ENCODE measurements at places on chromosomes 12 and 14. TPM values are rescaled to one million over a fixed set of nuclear protein-coding genes. Genes with fewer than 3 reads are reported as not detected.

DNA sequence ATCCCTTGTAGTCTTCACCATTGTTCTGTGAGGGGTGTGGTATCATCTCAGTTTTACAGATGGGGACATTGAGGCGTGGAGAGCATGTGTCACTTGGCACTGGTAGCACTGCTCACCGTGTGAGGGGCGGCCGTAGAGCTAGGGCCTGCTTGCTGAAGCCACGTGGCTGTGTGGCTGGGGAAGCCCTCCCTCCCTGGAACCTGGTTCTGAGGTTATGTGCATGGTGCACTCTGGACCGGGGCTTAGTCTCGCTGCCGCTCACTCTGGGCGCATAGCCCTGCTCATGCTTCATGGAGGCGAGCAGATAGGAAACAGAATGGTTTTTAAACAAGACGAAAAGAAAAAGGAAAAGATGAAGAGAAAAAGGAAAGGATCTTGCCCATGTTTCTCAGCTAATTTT lies 46.1 kb downstream of the CACNA1C start:
- no peak overlapping the region for H3K27ac ChIP-seq
- no peak overlapping the region for H3K4me3 ChIP-seq
- peaks cover 3% of the 10 kb centered on the region for H3K27me3 ChIP-seq
- no peaks in the 10 kb centered on the region for H3K36me3 ChIP-seq
- no peak for DNase-seq

DNA sequence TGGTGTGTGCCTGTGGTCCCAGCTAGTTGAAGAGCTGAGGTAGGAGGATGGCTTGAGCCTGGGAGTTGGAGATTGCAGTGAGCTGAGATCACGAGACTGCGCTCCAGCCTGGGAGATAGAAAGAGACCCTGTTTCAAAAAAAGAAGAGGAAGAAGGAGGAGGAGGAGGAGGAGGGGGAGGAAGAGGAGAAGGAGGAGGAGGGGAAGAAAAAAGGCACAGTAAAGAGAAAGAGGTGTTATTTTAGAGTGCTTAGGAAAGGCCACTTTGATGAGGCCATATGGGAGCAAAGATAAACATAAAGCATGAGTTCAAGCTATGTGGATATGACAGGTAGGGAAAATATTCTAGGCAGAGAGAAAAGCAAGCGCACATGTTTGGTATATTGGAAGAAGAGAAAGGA lies 154.1 kb upstream of the BTG1 start:
- no peak overlapping the region for H3K27ac ChIP-seq
- H3K27me3 ChIP-seq = no peaks in the 10 kb centered on the region
- no peak overlapping the region for H3K4me3 ChIP-seq
- H3K36me3 ChIP-seq = no peaks in the 10 kb centered on the region
- peaks cover 20% of the 10 kb centered on the region for H3K4me1 ChIP-seq
- no peak for DNase-seq

- no peak for DNase-seq
- H3K27ac ChIP-seq = no peak overlapping the region
- no peak overlapping the region for H3K4me3 ChIP-seq
- H3K36me3 ChIP-seq = no peaks in the 10 kb centered on the region
- peaks cover 8% of the 10 kb centered on the region for H3K27me3 ChIP-seq
Observed at GRCh38 chr12:5451251-5451650, 19.3 kb downstream of the NTF3 start.

DNA sequence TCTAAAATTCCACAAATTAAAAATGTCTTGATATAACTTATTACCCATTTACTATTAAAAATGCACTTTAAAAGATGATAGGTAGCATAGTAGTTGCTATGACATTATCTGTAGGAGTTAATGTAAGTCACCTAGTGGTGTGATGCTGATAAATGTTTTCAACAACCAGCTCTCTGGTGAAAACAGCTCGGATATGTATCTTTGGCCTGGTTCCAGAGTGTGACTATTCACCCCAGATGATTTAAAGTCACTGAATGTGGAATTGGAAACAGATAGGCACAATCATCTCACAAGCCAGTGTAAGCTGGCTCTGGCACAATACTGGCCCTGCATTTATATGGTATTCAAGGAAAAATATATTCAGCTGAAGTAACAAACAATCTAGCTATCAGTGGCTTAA lies 9.2 kb upstream of the CCDC196 start:
- H3K4me1 ChIP-seq = no peaks in the 10 kb centered on the region
- DNase-seq = no peak
- H3K36me3 ChIP-seq = no peaks in the 10 kb centered on the region

The CARMIL3 gene
- total RNA-seq = 0.95 TPM

The PYGL gene
- total RNA-seq = 65.6 TPM

The OVCH1 gene
- total RNA-seq = 3.2 TPM

All from lower lobe of right lung (tissue), 2 donors.